NCI-H1092 (cell line): ENCODE measurements at places on chromosomes 5 and 9.

- DNase-seq: no peak
Observed at GRCh38 chr5:135451581-135452320, 400 bp downstream of the TIFAB start.

DNA sequence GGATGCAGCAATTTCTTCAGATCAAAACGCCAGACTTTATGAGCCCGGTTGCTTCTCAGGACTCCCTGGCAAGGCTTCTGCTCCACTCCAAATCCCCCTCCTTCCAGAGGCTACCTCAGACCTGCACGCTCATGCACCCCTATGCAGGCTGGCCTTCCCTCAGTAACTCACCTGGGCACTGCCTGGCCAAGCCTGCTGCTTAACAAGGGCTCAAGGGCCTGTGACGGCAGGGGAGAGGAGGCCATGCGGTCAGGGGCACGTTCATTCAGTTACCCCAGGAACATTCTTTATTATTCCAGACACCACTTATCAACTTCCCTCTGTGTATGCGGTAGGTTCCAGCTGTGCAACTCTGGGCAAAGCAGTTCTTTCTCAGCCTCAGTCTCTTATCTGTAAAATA lies 79.6 kb downstream of the HRH2 start:
- no peak for DNase-seq

DNA sequence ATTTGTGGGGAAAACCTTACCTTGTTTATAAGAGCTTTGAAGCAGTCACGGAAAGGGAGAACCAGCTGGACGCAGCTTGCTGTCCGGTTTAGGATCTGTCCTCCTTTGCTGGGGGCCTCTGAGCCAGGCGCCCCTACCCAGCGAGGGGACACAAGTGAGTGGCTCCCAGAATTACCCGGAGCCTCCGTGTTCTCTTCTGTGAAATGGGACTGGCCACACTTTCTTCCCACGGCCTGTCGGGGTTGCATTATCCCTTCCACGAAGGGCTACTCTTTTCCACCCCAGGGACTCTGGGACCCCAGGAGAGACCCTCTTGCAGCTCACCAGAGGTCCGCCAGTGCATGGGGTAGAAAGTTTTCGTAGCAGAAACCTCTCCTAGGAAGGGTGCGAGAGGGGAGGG lies 477 bp upstream of the GBGT1 start:
- DNase-seq: no peak

- no peak for DNase-seq
Observed at GRCh38 chr5:141529002-141529401, 40.1 kb downstream of the PCDHGC5 start.

GRCh38 chr5:159049844-159050315 lies 49.8 kb downstream of the EBF1 start:
- DNase-seq: no peak

- no peak for DNase-seq
Observed at GRCh38 chr9:87294126-87294525, 203.5 kb upstream of the DAPK1 start.

GRCh38 chr5:149117970-149118369 lies 23.3 kb upstream of the ABLIM3 start:
- no peak for DNase-seq

- DNase-seq: no peak
Observed at GRCh38 chr5:146920351-146920881, 41.9 kb upstream of the PPP2R2B start.

DNA sequence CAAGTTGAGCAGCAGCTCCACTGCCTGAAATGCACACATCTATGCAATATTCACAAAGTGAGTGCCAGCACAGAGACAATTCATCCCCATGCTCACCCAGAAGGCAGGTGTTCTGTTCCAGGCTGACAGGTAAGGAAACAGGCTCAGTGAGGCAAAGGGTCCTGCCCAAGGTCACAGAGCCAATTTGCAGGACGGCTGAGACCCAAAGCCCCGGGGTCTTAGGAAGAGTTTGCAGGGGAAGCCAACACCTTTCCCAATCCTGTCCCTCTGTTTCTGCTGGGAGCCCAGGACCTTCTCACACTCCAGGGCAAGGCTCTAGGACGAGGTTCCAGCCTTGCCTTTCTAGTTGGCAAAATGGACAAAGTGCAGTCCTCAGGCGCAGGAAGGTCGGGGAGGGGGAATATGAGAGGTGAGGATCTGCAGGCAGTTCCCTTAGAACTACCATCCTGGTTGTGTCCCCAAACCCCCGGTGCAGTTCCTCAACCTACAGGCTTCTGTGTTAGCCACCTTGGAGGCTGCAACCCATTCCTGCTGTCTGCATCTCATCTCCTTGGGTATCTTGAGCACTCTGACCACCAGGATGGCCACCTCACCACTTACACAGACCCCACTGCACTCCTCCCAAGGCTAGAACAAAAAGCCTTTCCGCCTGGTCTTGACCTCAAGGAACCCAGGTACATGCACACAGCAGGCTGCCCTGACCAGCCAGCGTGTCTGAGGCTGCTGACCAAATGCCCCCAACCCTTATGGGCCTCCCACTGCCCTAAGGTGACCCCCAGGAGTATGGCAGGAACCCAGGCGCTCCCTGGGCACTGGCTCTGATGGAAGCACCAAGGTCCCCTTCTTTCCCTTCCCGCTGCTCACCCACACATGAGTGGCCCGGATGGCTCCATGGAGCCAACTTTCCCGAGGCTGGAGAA lies 1.9 kb upstream of the BRD3 start:
- no peak for DNase-seq

GRCh38 chr9:135998016-135998380 lies 36.8 kb upstream of the UBAC1 start:
- DNase-seq: no peak

DNA sequence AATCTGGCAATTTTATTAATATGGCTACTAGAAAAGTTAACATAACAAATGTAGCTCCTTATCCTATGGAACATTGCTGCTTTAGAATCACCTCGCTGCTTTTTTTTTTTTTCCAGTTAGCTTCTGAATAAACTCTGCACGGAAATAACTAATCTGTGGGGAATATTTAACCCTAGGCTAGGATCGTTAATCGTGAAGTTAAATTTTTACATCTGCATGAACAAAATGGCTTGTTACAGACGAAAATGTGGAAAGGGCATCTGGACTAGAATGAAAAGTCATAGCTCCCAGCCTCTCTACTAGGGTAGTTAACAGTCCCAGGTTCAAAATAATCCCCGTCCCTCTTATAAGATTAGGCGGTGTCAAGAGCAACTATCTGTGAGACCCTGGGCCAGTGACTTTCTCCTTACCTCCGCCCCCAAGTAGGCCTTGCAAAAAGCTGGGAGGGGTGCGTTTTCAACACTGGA lies 470 bp upstream of the SLC22A5 start:
- no peak for DNase-seq

GRCh38 chr5:72065751-72066255 lies 41.5 kb upstream of the MAP1B start:
- DNase-seq: peak; percentile 70

GRCh38 chr9:96122751-96123150 lies 179.2 kb downstream of the HSD17B3 start:
- DNase-seq: no peak

GRCh38 chr9:99272836-99273235 lies 50.8 kb downstream of the SEC61B start:
- DNase-seq: no peak

- DNase-seq: no peak
Observed at GRCh38 chr9:4243113-4243512, 56.8 kb downstream of the GLIS3 start.

DNA sequence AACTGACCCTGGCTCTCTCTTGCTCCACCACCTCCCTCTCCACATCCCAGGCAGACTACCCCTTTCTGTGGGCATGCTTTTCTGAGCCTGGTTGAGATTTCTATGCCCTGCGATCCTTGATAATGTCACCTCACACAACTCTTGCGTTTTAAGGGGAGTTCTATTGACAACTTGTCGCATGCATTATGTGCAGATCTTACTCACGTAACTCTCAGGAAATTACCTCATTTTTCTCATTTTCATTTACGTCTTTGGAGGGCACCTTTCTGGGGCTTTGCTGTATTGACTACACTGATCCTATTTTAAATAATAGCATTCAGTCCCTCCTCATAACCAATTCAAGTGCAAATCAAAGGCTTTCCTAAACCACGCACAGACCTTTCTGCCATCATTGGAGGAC lies 140.4 kb upstream of the WWC1 start:
- DNase-seq: no peak

DNA sequence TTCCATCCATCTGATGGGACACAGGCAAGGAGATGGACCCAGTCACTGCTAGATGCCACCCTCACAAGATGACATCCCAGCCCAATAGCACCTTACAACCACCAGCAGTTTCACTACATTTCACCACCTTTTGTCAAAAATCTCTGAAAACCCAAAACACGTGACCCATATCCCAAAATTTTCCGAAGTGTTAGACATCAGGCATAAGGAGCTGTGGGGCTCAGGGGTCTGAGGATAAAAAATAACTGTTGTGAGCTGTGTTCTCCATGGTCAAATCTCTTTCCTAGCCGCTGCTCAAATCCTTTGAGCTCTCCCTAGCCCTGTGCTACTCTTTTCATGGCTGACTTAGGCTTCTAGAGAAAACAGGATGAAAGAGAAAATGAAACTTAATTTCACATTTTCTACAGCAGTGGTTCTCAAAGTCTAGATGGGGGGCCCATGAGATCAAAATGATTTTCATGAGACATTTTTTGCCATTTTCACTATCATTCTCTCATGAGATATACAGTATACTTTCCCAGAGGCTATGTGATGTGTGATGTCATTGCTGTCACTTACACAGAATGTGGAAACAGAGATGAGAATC lies 40.7 kb downstream of the TIMD4 start:
- no peak for DNase-seq

DNA sequence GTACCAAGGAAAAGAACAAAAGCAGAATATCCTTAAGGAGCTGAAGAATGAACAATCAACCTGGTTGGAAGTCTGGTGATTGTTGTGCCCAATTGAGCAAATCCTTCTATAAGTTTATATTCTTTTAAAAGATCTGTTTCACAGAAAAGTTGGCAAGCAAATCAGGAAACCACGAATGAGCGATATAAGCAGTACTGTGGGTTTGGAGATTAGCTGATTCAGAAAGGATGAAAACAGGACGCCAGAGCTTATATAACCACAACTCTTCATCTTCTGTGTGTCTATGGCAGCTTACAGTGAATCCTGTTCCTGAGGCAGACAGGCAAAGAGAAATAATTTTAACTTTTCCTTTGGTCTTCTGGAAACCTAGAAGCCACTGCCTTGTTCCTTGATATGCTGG lies 61.7 kb downstream of the SLC38A9 start:
- DNase-seq: no peak

- no peak for DNase-seq
Observed at GRCh38 chr5:38845526-38846378, at the start of gene OSMR. Gene OSMR, plus strand, starts transcription at chr5:38846012. Its CDS starts 23,033 bp downstream, at chr5:38869045.

DNA sequence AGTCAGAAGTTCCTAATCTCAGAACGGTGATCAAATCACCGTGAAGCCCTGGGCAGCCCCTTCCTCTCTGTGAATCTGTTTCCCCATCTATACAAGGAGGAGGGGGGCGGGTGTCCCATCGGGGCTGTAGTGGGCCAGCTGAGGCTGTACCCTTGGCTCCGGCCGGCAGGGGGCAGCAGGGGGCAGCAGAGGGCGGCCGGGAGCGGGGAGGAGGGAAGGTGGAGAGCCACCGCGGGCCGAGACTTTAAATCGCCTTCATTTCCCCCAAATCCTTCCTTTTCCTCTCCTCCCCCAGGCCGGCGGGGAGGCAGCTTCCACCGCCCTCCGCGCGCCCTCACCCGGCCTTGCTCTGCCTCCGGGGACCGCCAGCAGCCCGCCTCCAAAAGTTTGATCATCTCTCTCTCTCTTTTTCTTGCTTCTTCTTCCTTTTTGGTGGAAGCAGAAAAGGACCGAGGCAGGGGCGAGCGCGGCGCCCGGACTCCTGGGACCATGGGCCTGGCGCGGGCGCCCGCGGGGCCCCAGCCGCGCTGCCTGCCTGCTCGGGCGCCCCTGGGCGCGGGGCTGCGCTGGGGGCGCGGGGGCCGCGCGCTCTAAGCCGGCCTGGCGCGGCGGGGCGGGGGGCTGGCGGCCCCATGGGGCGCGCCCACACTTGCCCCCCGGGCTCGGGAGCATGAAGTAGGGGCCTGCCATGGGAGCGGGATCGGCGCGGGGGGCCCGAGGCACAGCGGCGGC lies at the start of gene COL27A1:
TSS of gene COL27A1 (plus strand) at position 275 of the 732 bp plus-strand sequence. CDS start at position 689, 414 bp downstream.
- peak; percentile 5 for DNase-seq

GRCh38 chr5:74647096-74647495 lies 6.6 kb upstream of the ENC1 start:
- DNase-seq: no peak

DNA sequence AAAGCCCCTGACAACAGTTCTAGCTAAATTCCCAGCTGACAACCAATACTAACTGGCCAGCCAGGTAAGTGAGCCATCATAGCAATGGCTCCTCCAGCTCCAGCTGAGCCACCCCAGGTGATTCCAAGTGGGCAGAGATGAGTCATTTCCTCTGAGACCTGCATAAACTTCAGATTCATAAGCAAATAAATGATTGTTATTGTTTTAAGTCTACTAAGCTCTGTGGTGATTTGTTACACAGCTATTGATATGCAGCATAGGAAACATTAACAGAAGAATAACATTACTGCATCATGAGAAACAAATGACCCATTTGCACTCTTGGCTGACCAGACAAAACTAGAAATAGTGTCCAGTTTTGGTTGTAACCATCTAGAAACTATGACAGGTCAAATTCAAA lies 60.3 kb downstream of the TTC39B start:
- no peak for DNase-seq

GRCh38 chr5:38462976-38463633 lies 93.3 kb downstream of the LIFR start:
- DNase-seq: no peak

- no peak for DNase-seq
Observed at GRCh38 chr9:130589754-130590153, 10.4 kb downstream of the FUBP3 start.

- DNase-seq: no peak
Observed at GRCh38 chr5:124812771-124813358, 66.4 kb upstream of the ZNF608 start.
